Right ventricle myocardium inferior (tissue), 1 donor: ENCODE measurements at places on chromosomes 6 and 20. TPM values are rescaled to one million over a fixed set of nuclear protein-coding genes. Genes with fewer than 3 reads are reported as not detected.

The DLK2 gene
- total RNA-seq, result 1.9 TPM

The C20orf202 gene
- 0.14 TPM for total RNA-seq

The C6orf163 gene
- 1.4 TPM for total RNA-seq

GRCh38 chr6:149197482-149197881 lies 120.0 kb upstream of the TAB2 start:
- no peak for DNase-seq

- DNase-seq, result no peak
Observed at GRCh38 chr20:3738111-3739053, 5.9 kb downstream of the HSPA12B start.

GRCh38 chr6:129596522-129596921 lies 113.5 kb downstream of the ARHGAP18 start:
- DNase-seq, result no peak
